Activated CD8-positive, alpha-beta T cell treated with anti-CD3 and anti-CD28 coated beads for 36 hours (primary cell): ENCODE measurements at places on chromosomes 7 and 10.

GRCh38 chr10:122716025-122716424 is 16.4 kb upstream of the C10orf120 start:
- DNase-seq = no peak

GRCh38 chr10:57420881-57421280 is 846.8 kb downstream of the IPMK start:
- no peak for DNase-seq

DNA sequence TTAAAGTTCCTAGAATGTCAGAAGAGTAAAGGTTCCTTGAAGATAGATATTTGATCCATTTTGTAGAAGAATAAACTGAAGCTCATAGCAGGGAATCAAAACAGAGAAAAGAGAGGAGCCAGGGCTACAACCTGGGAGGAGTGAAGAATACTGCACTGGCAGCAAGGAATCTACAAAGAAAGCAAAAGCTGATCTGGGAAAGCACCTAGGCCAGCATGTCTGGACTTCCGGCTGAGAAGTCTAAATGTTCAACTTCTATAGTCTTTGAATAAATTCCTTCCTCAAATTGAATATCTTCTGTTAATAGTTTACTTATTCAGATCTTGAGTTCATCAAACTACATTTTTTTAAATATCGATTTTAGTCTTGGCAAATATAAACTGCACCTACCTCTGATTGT is 78.2 kb downstream of the VPS41 start:
- DNase-seq = no peak

- no peak for DNase-seq
Observed at GRCh38 chr7:108376206-108376605, 80.0 kb downstream of the NRCAM start.

DNA sequence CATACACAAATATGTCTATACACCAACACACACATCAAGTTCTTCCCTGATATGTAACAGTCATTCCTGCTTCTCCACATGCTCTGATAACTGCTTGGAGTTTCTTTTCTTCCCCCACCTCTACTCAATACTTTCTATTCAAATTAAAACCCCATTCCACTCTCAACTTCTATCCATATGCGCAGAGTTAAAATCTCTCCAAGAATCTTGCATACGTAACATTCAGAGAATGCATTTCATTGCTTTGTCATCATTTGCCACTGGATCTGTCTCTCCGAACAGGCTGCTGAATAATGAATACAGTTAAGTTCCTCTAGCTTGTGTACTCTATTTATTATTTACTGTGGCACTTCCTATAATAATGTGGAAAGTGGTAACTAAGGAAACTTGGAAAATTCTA is 68.8 kb downstream of the DGKB start:
- DNase-seq = no peak

DNA sequence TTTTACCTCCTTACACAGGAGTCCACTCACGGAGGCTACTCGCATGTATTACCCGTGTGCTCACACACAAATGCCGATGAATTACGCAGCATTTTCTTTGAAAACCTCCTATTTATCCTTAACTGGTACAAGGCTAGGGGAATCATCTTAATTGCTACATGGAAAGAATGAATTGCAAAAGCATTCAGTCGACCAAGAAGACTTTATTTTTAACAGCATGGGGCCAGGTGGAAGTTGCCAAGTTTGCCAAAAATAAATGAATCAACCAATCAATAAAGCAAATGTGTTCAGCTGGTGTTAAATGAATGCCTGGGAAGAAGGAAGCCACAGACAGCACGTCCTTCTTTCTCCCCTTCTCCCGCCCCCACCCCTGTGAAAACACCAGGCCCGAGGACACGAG is 55.8 kb downstream of the CTBP2 start:
- no peak for DNase-seq

DNA sequence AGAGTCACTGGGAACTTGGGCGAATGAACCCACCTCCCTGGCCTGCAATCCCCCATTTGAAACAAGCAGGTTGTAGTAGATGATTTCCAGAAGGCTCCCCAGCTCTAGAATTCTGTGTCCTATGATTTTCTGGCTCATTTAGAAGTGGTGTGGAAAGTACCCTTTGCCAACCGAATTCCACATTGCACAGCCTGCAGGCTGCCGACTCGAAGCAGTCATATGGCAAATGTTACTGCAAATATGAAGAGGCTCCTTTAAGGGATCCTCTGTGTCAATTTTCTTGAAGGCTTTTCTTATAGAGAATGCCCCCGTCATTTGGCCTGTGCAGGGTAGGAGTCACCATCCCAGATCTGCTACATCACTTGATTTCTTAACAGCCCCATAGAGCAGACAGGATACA is 5.6 kb downstream of the PODXL start:
- no peak for DNase-seq
